ENCODE measurements at places on chromosomes 16 and 17.
A peak's percentile ranks its signal among the peaks of the same experiment; 100 is the strongest.

- DNase-seq, result no peak
Measured at GRCh38 chr17:66414561-66415175, 112.3 kb downstream of the PRKCA start.

- DNase-seq, result peak; percentile 4
Measured at GRCh38 chr17:7955414-7956227, 23.6 kb downstream of the CNTROB start.

GRCh38 chr17:63946440-63947363 is 14.6 kb upstream of the CD79B start:
- peak; percentile 16 for DNase-seq

DNA sequence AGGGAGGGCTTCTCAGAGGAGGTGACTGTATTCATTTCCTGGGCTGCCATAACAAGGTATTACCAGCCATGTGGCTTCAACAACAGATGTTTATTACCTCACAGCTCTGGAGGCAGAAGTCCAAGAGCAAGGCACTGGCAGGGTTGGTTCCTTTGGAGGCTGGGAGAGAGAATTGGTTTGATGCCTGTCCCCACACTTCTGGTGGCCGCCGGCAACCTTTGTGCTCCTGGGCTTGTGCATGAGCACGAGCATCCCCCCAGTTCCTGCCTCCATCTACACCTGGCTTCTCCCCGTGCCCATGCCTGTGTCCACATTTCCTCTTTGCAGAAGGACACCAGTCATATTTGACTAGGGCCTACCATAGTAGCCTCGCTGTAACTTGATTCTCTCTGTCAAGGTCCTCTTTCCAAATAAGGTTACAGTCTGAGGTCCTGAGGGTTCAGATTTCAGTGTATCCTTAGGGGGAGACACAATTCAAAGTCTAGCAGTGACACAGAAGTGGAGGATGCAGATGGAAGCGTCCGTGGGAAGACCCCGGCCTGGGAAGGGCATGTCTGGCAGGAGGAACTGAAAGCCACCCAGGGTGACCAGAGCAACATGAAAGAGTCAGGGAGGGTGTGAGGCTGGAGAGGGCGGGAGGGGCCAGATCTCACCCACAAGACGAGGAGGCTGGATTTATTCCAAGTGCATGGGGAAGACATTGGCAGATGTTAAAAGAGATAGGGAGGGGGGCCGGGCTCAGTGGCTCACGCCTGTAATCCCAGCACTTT is 188.2 kb upstream of the HSBP1 start:
- peak; percentile 28 for DNase-seq

- peak; percentile 42 for DNase-seq
Measured at GRCh38 chr17:38693700-38694329, 11.3 kb upstream of the MLLT6 start.

DNA sequence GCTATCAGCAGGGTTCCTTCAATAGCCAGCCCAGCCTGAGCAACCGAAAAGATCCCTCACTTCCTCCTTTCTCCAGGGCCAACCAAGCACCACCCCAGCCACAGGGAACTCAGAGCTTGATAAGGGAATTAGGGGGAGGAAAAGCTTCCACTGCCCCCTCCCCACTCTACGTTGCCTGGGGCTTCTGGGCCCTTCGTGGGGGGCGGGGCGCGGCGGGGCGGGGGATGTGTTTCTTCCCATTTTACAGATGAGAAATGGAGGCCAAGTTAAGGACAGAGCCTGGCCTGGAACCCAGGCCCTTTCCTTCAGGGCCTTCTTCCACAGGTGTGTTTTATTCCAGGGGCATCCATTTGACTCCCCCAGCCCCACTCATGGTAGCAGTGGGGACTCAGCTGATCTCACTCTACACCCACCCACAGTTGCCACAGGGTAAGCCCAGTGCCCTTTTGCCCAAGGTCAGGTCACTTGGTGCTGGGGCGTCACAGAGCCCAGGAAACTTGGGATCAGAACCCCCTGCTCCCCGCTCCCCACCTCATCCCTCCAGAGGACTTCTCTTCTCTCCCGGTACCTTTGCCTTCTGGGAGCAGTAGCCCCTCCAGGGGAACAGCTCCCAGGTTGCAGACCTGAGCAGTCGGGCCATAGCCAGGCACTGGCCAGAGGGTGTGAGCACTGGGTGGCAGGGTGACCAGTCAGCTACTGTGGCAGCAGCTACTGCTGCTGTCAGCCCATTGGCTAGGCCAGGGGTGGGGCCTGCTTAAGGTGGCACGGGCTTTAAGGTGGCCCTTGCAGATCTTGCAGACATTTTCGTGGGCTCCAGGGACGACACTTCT is at the start of gene LDHD:
TSS of gene LDHD (minus strand) at position 700 of the 830 bp plus-strand sequence. CDS start at position 640, 60 bp downstream.
- DNase-seq, result no peak

GRCh38 chr17:2266045-2266864 is 37.3 kb downstream of the SMG6 start:
- DNase-seq, result no peak

- DNase-seq, result no peak
Measured at GRCh38 chr16:24991349-24991748, 23.8 kb downstream of the ARHGAP17 start.

- no peak for DNase-seq
Measured at GRCh38 chr17:82820278-82821251, 19.3 kb downstream of the ZNF750 start.

DNA sequence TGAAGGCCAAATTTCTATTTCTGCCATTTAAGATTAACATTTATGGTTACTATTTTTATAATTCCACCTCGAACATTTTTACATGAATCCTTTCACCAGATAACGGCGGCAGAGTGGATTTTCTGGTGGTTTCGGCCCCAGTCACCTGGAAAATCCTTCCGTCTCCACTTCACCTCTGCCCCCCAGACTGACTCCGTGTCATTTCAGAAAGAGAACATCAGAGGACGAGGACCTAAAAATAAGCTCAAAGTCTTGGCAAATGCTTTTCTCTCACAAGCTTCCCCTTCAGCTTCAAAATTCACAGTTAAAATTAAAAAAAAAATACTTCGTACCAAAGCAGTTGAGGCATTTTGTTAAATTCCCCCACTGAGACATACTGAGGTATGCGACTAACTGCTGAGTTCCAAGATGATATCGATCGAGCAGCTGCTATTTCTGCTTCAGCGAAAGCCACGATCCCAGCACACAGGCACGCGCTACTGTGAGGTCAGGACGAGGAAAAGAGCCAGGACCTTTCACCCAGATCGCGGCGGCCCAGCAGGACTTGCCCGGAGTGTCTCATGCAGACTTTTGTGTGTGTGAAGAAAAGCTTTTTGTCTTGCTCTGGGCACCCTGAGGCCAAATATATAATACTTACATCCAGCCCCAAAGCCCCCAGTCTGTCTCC is 36.8 kb downstream of the ASPA start:
- DNase-seq, result peak; percentile 66

DNA sequence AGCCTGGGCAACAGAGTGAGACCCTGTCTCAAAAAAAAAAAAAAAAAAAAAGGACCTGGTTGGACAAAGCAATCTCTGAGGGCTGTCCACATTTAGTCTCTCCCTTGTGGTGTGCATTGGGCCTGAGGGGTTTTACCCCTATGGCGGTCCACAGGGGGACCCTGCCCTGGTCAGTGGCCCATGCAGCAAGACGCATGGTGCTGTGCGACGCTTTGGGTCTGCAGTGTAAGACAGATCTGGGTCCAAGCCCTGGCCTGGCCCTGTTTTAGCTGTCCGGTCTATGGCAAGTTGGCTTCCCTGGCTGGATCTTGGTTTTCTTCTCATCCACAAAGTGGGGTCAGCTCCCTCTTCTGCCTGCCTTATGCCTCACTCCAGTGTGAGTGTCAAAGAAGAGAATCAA is 123.2 kb upstream of the NLRP1 start:
- DNase-seq, result no peak

DNA sequence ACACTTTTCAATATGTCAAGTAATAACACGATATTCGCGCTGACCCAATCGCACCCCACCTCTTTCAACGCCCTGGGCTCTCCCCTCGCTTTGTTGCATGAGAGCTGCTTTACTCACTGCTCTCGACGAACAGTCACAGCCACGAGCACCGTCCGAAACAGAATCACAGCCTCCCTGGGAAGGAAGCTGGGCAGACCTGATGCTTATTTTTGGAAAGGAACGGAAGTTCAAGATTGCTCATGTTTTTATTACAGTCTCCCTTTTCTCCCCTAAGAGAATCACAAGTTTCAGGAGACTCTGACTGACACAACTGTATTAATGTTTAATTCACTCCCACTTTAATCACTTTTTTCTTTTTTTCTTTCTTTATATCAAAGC is 67.8 kb downstream of the ANKRD11 start:
- DNase-seq, result no peak

- peak; percentile 98 for DNase-seq
Measured at GRCh38 chr17:45092911-45093430, 31.9 kb downstream of the NMT1 start.

DNA sequence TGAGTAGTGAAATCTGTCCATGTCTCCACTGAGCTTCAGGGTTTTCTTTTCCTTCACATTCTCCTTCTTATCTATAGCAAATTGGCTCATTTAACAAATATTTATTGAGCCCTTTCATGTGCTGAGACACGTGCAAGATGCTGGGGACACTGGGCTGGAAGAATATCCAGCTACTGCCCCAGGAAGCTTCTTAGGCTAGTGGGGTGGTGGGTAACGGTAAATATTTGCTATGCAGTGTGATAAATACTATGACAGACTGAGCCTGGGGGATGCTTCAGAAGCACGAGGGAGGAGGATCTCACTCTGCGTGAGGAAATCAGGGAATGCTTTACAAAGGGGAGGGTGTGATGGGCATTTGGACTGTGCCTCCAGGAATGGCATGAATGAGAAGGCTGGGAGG is 524.1 kb downstream of the GRIN2A start:
- no peak for DNase-seq

- peak; percentile 85 for DNase-seq
Measured at GRCh38 chr17:31787857-31788570, 71.0 kb downstream of the COPRS start.

DNA sequence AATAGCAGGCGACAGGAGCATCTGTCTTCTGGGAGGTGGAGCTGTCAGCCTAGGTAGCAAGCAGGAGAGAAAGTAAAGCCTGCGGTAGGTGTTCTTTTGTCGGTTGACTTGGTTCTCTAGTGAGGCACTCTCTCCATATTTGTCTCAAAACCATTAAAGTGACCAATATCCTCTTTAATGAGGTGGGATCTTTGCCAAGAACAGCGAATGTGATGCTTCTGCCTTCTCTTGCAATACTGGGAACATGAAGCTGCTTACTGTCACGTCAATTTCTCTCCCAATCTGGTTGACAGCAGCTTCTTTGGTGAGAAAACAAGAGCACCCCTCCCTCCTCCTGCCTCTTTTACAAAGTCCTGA is 176.7 kb downstream of the ABCC12 start:
- DNase-seq, result no peak

- no peak for DNase-seq
Measured at GRCh38 chr16:81000873-81001272, 5.8 kb downstream of the CMC2 start.

DNA sequence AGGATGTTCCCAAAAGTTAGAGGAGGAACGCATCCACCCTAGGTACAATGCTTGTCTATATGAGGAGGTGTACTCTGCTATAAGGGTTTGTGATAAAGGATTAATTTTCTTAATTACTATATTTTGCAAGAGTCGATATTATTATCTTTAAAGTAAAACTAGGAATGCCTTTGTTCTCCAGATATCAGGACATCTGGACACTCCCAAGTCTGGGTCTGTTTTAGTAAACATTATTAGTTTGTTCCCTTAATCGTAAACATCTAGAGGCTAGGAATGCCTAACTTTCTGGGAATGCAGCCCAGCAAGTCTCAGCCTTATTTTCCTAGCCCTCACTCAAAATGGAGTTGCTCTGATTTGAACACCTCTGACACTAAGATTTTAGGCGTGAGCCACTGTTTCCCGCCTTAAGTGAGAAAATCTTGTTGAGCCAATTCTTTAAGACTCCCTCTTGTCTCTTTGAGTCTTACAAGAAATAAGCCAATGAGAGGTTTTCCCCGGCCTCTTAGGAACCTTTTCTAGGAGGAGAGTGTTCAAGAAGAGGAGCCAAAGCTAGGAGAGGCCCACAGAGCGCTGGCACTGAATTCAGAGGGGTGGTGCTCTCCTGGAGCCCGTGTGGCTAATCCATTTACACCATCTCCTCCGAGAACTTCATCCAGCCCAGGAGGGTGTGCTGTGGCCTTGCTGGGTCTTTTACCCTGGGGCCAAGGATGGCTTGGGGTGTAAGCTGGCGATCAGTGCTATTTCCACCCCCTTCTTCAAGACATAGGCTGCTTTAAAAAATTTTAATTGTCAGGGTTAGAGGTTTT is 40.9 kb downstream of the SMARCE1 start:
- no peak for DNase-seq

DNA sequence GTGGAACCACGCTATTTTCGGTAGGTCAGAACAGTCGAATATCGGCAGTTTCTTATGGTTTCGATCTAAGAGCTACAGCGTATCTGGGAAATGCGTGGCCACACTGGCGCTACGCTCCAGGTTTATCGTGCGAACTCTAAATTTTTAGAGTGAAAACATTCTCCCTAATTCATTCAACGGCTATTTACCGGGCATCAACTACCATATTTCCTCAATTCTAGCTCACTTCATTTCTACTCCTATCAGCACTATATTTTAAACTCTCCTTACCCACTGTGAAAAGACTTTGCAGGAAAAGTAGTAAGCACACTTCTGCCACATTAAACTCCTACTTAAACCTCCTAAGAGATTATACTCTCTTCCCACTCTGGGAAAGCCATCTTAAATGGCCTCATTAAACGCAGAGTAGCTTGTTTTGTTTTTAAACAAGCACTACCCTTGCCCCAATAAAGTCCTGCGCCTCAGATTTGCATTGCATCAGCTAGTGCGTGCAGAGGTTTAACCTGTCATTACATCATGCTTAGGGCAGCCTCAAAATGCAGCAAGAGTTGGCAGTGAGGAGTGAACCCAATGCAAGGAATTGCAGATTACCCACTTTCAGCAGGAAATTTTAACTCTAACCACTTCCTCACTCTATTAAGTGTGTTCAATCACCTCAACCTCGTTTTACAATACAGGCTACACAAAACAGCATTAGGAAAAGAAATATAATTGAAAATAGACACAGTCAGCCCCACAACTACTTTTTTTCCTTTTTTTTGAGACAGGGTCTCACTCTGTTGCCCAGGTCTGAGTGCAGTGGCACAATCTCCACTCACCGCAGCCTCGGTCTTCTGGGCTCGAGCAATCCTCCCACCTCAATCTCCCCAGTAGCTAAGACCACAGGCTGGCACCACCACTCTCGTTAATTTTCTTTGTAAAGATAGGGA is 18.8 kb downstream of the SIAH1 start:
- peak; percentile 93 for DNase-seq

GRCh38 chr16:11168386-11169051 is 87.5 kb downstream of the SOCS1 start:
- no peak for DNase-seq

Data from fibroblast of skin of scalp (primary cell).